ENCODE measurements at places on chromosomes 12 and 14.

GRCh38 chr12:9991876-9992275, 7.0 kb downstream of the CLEC1B start:
- no peak for DNase-seq

DNA sequence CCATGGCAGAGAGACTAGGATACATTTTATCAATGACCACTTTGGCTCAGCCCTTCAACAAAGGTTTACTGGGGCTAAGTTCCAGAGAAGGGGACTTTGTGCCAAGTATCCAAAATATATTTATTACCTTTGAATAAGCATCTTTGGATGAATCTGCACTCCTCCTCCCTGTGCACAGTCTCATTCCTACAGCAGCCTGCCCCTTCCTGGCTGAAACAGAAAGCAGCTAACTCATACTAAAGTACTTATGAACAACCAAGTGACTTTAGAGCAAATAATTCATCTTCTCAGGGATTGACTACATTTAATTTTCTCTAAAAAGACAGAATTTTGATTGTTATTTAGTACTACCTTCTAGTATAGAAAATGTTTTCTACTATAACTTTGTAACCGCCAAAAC, 47.8 kb upstream of the ETV6 start:
- no peak for DNase-seq

GRCh38 chr14:25350021-25350420, 300.1 kb upstream of the STXBP6 start:
- DNase-seq: no peak

- DNase-seq: no peak
Measured at GRCh38 chr12:7784701-7785100, 4.5 kb upstream of the NANOG start.

DNA sequence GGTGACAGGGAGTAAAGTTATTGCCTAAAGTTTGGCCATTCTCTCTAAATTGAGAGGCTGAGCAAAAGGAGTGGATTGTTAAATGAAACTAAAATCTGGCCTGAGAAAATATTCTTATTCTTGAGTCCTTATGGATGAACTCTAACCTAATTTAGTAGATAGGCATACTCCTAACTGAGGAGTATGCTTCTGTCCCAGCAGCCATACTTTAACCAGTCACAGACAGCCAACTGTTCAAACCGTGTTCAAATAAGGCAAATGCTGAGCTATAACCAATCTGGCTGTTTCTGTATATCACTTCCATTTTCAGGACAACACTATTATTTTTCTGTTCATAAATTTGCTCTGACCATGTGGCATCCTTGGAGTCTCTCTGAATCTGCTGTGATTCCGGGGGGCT, 75.9 kb upstream of the RERGL start:
- DNase-seq: no peak

- no peak for DNase-seq
Measured at GRCh38 chr12:51362307-51362706, 15.8 kb upstream of the CELA1 start.

- DNase-seq: no peak
Measured at GRCh38 chr14:91008759-91009409, 51.6 kb downstream of the RPS6KA5 start.

GRCh38 chr12:121241156-121241970, 31.4 kb downstream of the P2RX4 start:
- DNase-seq: no peak

GRCh38 chr14:50998612-50999011, 54.3 kb upstream of the PYGL start:
- DNase-seq: no peak

GRCh38 chr14:68268719-68269118, 449.1 kb downstream of the RAD51B start:
- no peak for DNase-seq

DNA sequence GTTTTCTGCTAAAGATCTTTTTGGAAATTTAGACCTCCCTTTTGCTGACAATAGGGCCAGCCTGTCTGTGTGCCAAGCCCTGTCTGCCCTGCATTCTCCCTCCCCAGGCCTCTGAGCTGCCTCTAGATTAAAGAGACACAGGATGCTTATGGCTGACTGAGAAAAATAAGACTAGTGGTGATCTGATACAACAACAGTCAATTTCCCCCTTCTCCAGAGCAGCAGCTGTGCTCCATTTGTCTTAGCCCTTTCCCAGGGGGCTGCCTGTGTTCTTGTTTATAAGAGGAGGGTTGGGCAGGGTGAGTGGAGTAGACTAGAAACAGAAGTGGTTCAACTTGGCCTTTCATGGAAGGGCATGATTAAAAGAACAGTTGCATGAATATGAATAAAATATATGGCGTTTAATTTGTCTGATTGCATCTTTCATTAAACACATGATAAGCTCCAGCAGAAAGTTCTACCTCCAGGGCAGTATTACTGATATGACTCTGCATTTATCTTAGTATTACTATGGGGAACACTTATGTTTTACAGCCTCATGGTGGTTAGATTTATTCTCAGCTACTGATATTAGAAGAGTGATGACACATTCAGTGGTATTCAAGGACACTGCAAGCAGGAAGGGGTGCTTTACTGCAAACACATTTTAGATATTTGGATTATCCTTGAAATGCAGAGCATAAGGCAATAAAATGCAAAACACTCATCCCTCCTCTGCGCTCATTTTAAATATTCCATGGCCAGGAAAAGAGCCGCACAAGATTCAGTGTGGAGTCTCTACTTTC, 150.2 kb upstream of the CLEC14A start:
- no peak for DNase-seq

DNA sequence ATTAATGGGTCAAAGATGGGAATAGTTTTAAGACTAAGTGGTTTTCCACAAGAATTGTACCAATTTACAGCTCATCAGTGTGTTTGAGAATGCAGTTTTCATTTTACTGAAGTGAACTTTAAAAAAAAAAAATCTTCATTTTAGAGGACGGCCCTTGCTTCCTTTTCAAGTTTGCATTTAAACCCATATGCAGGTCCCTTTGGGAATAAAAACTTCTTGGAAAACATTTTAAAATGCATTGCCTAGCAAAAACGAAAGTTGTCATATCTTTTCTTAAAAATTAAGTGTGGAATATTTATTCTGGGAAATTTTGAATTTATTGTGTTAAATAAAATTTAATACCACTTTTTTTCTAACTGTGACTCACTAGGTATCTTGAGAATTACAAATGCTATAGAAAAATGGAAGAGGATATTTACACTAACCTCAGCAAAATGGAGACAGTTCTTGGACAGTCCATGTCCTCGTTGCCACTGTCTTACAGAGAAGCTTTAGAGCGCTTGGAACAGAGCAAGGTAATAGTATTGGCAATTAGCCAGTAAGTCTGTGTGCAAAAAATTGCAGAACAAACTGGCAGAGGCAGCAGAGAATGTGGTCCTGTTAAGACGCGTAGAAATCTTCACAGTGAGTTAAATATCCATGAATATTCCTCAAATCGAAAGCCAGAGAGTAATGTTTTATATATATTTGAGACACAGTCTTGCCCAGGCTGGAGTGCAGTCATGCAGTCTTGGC, 209.7 kb downstream of the SYNE2 start:
- DNase-seq: no peak

DNA sequence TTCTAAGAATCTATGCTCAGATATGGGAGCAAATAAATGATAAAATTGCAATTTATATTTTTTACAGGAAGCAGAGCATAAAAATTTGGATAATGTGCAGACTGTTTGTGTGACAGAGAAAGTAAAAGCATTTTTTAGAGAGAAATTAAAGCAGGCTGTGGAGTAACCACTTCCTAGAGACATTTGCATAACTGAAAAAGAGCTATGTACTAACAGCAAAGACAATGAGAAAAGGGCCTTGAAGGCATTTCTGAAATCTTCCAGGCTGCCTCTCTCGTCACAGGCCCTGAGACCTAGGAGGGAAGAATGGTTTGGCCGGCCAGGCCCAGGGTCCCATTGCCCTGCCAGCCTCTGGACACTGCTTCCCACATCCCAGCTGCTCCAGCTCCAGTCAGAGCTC, 247.2 kb downstream of the ALX1 start:
- no peak for DNase-seq

DNA sequence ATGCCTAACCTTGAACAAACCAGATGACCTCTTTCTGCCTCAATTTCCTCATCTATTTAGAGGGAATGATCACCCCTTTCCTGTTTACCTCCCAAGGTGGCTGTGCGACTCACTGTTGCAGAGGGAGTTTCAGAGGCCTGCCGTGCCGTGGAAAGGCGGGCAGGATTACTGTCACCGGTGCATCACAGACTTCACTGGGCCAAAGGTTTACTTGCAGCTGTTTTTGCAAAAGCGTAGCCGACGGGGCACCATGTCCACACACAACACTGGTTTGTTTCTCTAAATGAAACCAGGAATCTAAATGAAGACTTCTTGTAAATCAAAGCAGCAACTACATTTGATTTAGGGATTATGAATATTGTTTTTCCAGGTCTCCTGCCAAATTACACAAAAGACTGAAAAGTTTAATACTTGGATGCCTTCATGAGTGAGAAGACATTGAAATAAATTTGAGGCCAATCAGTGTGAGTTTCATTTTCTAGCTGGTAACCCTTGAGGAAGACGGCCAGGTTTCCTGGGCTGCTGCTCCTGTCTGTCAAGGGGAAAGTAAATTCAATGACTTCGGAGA, 696.1 kb upstream of the TMEM132C start:
- no peak for DNase-seq

DNA sequence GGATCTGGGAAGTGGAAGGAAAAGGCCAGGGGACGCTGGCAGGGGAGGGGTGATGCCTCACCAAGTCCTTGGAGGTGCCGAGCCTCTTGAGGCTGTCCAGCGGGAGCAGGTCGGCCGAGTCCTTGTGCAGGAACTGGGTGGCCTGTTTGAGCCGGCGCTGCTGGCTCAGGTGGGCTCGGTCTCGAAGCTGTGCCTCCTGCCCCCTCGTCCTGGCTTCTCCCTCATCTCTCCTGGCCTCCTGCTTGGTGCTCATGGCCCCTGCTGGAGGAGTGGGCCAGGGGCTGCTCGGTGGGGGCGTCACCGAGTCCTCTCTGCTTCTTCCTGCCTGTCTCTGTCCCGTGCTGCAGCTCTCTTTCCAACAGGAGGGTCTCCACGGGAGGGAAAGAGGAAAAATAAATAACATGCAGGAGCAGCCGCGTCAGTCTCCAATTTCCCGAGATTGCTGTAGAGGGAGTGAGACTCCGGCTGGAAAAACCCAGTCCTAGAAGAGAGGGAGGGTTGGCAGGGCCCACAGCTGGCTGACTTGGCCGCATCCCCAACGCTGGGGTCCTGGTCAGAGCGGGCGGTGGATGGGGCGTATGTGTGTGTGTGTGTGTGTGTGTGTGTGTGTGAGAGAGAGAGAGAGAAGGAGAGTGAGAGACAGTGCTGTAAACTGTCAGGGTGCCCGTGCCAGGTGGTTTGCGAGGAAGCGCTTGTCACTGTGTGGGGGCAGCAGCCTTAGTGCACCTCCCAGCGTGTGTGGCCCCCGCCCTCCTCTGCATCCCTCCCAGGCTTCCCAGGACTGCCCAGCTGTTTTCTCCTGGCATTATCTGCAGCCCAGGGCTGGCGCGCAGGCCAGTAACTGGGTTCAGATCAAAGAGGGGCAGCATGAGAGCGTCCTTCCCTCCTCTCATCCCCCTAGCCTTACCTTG, at the start of gene NRIP2:
TSS of gene NRIP2 (minus strand) at position 455 of the 911 bp plus-strand sequence. CDS start at position 403, 52 bp downstream.
- no peak for DNase-seq

DNA sequence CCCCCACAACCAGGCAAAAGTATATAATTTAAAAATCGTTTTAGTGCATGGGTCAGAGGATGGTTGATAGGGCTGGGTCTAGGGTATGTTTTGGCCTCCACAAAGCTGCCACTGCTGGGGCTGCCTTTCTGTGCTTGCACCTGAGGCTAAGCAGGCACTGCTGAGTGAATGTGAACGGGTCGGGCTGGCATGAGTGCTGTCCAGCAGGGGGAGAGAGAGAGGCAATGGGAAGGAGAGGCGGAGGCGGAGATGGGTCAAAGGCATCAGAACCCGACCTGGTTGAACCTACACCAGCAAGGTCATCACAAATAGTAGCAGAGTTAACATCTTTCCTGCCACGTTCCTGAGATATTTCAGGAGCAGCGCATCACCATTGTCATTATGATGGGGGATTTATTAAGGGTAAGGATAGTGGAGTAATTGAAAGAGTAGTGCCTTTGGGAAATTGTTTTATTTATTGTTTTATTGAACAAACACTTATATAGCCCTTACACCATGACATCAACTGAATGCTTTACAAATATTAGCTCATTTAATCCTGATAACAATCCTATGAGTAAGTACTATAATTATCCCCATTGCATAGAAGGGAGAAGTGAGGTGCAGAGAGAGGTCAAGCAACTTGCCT, 5.8 kb upstream of the NRXN3 start:
- DNase-seq: no peak

DNA sequence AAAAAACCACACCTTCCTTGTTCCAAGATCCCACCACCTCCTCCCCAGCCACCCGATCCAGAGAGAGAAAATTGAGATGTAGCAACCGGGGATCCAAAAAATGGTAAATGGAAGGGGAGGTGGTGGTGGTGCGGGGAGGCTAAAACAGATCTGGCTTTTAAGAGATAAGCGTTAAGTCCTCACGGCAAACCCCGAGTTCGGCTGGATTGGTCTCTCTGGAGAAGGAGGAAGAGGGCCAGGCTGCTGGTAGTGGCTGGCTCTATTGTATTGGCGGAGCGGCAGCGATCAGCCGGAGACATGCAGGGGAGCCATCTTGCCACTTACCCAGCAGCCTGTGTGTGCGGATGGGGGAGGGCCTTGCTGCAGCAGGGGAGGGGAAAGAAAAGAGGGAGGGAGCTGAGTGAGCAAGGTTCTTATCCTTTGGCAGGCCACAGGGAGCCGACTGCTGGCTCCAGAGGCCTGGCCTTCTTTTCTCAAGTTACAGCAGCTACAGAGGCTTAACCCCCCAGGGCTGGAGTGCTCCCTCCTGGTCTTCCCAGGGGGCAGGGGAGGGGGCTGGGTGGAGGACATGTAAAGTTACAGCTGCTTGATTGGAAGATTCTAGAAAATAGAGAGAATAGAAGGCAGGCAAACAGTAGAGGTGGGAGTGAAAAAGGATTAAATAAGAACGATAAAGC, 14.1 kb upstream of the CDH24 start:
- DNase-seq: peak; percentile 53

- no peak for DNase-seq
Measured at GRCh38 chr14:50599700-50600444, 39.9 kb downstream of the ATL1 start.

DNA sequence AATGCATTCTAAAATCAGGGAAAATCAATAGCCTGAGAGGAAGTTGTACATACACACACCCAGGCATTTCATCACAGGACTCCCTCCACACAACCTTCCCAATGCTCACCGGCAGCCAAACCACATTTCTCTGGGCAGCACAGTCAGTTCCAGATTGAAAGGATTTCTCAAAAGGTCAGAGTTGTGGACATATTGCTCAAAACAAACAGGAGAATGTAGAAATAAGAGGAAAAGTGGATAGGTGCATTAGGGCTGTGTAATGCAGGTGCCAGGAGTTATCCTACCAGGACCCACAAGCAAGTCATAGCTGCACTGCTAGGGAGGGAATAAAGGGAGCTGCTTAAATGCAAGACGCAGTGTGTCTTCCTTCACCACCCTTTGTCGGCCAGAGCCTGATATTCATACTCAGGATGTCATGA, 62.9 kb downstream of the GCH1 start:
- DNase-seq: no peak

All from stimulated activated CD8-positive, alpha-beta memory T cell treated with anti-CD3 and anti-CD28 coated beads, Interleukin-4, amount 100 ng/mL, for 4 hours (primary cell).